ENCODE measurements at places on chromosomes 16 and 17.

GRCh38 chr17:2075336-2076086, 20.6 kb downstream of the HIC1 start:
- no peak for DNase-seq

GRCh38 chr17:70668276-70668937, 499.1 kb downstream of the KCNJ2 start:
- DNase-seq: no peak

DNA sequence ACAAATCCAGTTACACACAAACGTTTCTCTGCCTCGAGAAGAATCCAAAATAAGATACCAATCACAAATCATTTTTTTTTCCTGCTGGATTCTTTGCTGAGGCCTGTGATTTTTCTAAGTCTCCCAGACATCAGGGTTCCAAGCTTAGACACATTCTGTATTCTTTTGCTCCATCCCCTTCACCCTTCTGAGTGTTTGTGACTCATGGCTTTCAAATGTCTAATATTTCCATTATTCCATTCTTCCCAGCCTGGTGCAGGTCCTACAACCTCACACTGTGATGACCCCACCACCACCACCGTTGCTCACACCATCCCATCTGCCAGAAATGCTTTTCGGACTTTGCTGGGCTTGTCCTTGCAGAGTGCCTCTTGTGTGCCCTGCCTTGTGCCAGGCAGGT, 480.1 kb downstream of the SOX9 start:
- DNase-seq: no peak

DNA sequence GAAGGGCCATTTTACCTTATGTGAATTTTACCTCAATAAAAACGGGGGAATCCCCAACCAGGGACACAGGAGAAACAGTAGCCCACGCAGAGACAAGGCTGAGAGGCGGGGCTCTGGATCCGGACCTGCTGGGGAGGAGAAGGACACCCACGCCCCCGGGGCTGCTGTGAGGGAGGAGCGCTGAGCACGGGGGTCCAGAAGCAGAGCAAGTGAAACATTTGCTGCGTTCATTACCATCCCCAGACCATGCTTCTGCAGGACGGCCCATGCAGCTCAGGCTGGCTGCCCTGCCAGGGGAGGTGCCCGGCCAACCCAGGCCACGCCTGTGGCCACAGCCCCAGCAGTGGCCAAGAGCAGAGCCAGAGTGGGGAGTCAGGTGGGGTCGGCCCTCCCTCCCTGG, 50.0 kb downstream of the KCNJ18 start:
- no peak for DNase-seq

DNA sequence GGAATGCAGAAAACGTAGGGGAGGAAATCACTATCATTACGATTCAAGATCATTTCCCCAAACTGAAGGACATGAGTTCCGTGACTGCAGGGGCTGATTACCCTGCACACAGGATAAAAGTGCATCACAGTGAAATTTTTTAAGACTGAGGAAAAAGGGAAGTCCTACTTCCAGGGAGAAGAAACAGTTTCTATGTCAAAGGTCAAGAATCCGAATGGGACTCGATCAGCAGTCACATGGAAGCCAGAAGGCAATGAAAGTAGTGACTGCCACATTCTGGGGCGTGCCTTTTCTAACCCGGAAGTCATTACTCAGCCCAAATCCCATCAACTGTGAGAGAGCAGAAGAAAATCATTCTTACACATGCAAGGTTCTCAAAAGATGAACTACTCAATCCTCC, 12.1 kb downstream of the ZZEF1 start:
- no peak for DNase-seq

- no peak for DNase-seq
Measured at GRCh38 chr17:60661489-60661888, 16.2 kb upstream of the BCAS3 start.

GRCh38 chr17:6913608-6914443, 82.0 kb upstream of the ALOX12 start:
- DNase-seq: peak; percentile 78

DNA sequence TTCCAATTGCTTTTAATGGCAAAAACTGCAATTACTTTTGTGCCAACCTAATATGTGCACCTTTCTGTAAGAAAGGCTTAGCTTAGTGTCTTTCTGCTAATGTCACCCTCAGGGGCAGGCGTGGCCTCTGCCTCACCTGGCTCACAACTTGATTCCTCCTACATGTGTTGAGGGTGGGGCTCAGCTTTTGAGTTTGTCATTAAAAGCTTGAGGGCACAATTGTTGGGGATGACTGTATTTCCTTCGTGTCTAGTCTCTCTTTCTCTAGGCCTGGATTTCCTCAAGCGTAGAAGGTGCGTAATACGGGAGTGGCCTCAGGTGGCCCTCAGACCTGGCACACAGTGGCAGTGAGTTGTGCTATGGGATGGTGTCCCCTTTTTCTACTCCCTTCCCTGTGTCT, 94.4 kb downstream of the CLEC16A start:
- DNase-seq: no peak

- DNase-seq: no peak
Measured at GRCh38 chr16:85025781-85026653, 1.6 kb upstream of the KIAA0513 start.

GRCh38 chr17:2931876-2932275, 131.5 kb downstream of the OR1D5 start:
- DNase-seq: no peak

GRCh38 chr17:7439462-7440112, at the start of gene FGF11:
Gene FGF11 (plus strand): TSS chr17:7439512. CDS start chr17:7439621, 109 bp downstream.
- no peak for DNase-seq

- DNase-seq: no peak
Measured at GRCh38 chr17:65518256-65518655, 43.2 kb downstream of the AXIN2 start.

DNA sequence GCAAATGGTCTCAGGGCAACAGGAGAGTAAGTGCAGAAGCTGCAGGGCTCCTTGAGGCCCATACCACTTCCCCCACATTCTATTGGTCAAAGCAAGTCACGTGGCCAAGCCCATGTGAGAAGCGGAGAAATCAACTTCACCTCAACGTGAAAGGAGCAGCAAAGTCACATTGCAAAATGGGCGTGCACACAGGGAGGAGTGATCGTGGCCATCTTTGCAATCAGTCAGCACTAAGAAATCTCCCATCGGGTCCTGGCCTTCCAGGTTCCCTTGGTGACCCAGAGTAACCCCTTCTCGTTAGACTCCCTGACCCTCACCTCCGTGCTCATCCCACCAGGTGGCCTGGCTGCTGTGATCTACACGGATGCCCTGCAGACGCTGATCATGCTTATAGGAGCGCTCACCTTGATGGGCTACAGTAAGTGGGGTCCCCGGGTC, 38.0 kb downstream of the SLC5A11 start:
- no peak for DNase-seq

DNA sequence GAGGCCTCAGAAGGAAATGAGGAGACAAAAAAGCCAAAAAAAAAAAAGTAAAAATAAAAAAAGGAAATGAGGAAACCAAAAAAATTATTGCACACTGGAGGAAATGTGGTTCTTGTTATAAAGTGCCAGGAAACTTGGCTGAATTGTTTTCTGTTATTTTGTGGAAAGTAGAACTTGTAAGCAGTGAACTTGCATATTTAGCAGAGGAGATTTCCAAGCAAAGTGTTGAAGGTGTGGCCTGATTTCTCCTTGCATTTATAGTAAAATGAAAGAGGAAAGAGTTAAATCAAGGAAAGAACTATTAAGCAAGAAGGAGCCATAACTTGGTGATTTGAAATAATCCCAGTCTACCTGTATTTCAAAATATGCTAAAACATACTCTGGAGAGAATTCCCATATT, 34.1 kb upstream of the CPPED1 start:
- no peak for DNase-seq

- DNase-seq: no peak
Measured at GRCh38 chr17:4971826-4972225, 4.2 kb upstream of the SPAG7 start.

DNA sequence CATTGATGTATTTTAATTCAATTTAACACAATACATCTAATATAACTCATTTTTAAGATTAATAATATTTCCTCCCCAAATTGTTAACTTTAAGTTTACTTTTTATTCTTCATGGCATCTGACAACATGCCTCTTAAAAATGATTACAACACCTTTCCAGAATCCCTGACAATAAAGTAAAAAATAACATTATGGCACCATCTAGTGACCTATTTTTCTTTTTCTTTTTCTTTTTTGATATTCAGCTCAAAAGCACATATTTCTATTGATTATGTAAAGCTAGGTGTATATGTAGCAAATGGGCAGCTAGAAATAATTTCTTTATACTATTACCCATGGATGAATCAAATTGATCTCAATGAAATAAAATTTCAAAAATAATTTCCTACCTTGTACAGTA, 834.3 kb upstream of the CDH8 start:
- no peak for DNase-seq

DNA sequence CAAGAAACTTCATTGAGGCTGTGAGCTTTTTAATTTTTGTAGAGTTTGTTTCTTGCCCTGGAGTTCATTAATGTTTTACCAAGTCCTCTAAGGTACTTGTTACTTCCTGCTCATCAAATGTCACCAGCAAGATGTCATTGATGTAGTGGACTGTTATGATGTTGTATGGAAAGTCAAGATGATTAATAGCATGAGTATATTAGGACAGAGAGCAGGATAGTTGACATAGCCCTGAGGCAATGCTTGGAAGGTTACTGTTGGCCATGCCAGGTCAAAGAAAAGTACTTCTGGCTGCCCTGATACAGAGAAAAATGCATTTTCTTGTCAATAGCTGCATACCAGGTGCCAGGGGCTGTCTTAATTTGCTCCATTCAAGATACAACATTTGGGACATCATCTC, 6.7 kb downstream of the KRTAP1-5 start:
- no peak for DNase-seq

- DNase-seq: no peak
Measured at GRCh38 chr16:54595621-54596020, 309.0 kb upstream of the IRX3 start.

DNA sequence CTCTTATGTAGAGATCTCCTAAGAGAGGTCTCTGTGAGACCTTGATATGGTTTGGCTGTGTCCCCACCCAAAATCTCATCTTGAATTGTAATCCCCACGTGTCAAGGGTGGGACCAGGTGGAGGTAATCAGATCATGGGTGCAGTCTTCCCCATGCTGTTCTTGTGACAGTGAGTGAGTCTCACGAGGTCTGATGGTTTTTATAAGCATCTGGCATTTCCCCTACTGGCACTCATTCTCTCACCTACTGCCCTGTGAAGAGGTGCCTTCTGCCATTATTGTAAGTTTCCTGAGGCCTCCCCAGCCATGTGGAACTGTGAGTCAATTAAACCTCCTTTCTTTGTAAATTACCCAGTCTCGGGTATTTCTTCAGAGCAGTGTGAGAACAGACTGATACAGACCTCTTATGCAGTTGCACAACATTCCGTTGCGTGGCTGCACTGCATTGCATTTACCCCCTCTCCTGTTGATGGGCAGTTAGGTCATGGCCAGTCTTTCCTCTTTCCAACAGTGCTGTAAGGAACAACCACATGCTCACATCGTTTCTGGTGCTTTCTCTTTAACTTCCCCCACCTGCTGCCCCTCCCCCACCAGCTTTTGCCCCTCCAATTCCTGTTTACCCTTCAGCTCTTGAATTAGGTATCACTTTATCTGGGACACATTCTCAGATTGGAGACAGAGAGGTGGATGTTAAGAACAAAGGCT, 43.6 kb upstream of the MED9 start:
- DNase-seq: no peak

GRCh38 chr16:630249-630814, 453 bp upstream of the WFIKKN1 start:
- no peak for DNase-seq

GRCh38 chr17:44630703-44631102, 25.6 kb upstream of the MEIOC start:
- DNase-seq: no peak

DNA sequence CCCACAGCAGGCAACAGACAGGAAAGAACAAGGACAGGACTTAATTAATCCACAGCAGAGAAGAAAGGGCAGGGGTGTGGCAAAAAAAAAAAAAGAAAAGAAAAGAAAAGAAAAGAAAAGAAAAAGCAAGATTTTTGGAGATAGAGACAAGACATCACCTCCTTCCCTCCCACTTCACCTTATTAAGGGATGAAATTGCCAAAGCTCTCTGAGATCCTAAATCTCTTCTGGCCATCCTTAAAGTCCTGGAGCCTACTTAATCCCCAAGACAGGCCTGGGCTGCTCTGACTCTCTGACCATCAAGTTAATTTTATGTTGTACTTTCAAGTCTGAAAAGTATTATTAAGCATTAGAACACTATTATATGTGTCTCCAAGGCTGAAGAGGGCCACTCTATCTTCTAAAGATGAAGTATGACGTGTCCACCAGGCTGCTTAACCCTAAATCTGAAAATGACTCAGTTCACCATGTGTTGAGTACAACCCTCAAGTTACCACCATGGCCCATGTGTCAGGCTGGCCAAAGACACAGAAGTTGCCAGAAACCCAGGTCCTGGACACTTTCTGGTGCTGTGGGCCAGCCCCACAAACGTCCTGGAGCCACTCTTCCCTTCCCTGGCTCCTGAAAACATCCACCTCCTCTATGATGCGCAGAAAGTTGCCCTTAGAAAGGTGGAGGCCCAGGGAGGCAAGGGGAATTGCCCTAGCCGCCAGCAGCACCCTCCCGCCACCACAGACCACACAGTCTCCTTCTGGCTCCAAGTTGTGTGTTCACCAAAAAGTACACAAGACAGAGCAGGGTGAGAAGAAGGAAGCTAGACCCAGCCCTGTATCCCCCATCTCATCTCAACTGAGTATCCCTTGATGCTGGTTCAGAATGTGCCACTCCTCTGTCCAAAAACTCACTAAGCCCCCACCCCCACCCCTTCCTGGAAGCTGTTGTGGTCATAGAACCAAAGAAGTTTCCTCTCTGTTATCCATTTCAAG, 2.7 kb downstream of the SOCS1 start:
- peak; percentile 54 for DNase-seq

DNA sequence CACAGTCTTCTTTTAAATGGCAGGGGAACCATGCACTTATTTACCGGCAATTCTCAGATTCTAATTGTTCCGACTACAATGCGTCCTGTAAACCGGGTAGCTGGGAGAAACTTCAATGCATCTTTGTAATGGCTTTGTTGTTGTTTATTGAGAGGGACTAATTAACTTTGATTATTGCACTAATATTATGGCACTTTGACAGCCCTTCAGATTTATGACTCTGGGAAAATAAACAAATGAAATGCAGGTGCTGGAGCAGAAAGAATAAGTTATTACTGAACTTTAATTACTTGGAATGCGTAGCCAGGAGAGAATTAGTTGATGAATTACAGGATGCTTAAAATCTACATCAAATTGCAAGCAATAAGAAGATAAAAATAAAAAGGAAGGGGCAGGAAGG, 77.0 kb downstream of the WWOX start:
- DNase-seq: no peak

DNA sequence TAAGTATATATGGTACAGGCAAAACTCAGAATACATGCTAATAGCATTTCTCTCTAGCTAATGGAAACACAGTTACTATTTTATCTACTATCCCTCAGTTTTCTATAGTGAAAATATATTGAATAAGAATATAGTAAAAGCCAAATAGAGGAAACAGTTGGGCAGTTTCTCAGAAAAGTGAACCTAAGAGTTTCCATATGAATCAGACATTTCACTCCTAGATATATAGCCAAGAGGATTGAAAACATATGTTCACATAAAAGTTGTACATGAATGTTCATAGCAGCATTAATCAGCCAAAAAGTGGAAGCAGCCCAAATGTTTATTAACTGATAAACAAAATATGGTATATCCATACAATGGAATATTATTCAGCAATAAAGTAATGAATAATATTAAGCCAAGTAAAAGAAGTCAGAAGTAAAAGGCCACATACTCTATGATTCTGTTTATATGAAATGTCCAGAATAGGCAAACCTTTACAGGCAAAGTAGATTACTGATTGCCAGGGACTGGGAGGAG, 134.6 kb downstream of the CYB561 start:
- DNase-seq: no peak

Measured in activated CD4-positive, alpha-beta T cell treated with anti-CD3 and anti-CD28 coated beads, Interleukin-2, amount 10 ng/mL, durations not matched to agents 7 days and 5 days (primary cell).